ENCODE measurements at places on chromosomes 1 and 21.

DNA sequence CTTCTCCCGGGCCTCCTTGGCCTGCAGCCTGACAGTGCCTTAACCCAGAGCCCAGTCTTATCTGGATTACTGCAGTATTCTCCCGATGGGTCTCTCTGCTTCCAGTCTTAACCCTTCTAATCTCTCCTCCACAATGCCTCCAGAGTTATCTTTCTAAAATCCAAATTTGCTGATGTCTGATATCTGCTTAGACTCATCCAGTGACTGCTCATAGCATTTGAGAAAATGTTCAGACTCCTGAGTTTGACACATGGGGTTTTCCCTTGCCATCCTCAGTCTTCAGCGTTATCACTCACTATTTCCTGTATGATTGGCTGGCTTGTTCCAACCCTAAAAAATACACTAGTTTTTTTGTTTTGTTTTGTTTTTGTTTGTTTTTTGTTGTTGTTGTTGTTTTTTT, 102.0 kb downstream of the FMN2 start:
- H3K27ac ChIP-seq = no peak overlapping the region
- no peak for DNase-seq
- H3K4me3 ChIP-seq = no peak overlapping the region
- H3K36me3 ChIP-seq = no peaks in the 10 kb centered on the region
- no peaks in the 10 kb centered on the region for H3K4me1 ChIP-seq

- no peaks in the 10 kb centered on the region for H3K36me3 ChIP-seq
- no peak overlapping the region for H3K4me3 ChIP-seq
- no peak for DNase-seq
- no peaks in the 10 kb centered on the region for H3K4me1 ChIP-seq
- no peak overlapping the region for H3K27ac ChIP-seq
Observed at GRCh38 chr1:207217778-207218511, 103.5 kb upstream of the CD55 start.

GRCh38 chr1:98119796-98120195, 199.0 kb upstream of the DPYD start:
- no peak for DNase-seq
- H3K36me3 ChIP-seq = no peaks in the 10 kb centered on the region
- no peaks in the 10 kb centered on the region for H3K27me3 ChIP-seq
- no peaks in the 10 kb centered on the region for H3K4me1 ChIP-seq
- no peak overlapping the region for H3K27ac ChIP-seq
- H3K4me3 ChIP-seq = no peak overlapping the region

DNA sequence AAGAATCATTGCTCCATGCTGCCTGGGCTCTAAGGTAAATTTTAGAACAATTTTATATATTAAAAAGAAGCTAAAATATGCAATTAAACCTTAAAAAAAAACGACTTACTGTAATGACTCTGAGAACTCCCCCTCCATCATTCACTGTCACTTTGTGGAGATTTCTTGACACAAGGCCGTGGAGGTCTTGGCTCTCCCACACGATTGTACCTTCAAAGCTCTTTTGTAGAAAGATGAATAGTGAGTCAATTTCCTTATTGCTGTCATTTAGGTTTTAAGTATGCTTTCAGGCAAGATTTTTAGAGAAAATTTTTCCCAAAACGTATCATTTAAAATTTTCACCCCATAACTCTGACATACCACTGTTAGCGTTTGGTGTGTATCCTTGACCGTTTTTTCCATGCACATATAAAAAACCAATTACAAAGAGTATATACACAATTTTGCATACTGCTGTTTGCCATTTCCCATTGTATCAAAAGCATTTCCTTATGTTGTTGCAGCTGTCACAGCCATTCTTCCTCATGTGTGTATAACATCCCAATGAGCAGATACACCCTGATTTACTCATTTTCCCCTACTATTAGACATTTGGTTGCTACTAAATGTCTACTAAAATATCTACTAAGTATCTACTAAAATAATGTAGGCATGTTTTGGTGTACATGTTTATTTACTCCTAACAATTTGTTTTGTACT, 33.4 kb downstream of the B3GALNT2 start:
- H3K36me3 ChIP-seq = no peaks in the 10 kb centered on the region
- H3K27me3 ChIP-seq = no peaks in the 10 kb centered on the region
- H3K4me3 ChIP-seq = no peak overlapping the region
- H3K27ac ChIP-seq = no peak overlapping the region
- no peaks in the 10 kb centered on the region for H3K4me1 ChIP-seq

GRCh38 chr1:170166518-170167180, 20.9 kb downstream of the NTMT2 start:
- no peaks in the 10 kb centered on the region for H3K4me1 ChIP-seq
- H3K27me3 ChIP-seq = no peaks in the 10 kb centered on the region
- no peak overlapping the region for H3K27ac ChIP-seq
- H3K36me3 ChIP-seq = no peaks in the 10 kb centered on the region
- no peak overlapping the region for H3K4me3 ChIP-seq

DNA sequence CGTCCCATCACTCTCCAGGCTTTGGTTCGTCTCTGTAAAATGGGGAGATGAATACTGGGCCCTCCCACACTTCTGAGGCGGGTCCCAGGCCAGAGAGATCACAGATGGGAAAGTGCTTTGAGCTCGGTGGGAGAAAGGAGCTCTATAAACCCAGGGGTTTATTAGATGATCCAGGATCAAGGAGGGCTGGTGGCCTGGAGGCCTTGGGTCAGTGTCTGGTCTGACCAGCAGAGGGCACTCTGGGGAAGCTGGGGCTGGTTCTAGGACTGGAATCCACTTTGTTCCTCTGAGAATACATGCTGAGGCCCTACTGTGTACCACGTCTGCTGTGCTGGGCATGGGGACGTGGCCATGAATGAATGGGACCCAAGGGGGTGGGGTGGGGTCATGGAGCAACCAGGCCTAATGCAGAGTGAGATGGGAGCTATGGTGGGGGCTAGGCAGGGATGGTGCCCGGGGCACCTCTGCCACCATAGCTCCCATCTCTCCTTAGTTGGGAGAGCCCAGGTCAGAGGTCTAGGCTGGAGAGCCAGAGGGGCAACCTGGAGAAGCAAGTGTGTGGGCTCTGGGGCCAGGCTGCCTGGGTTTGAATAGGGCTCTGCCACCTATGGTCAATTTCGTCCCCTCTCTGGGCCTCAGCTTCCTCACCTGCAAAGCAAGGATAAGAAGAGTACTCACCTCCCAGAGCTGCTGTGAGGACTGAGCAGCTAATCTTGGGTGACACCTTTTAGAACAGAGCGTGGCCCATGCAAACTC, 9.0 kb upstream of the FAM131C start:
- H3K36me3 ChIP-seq = no peaks in the 10 kb centered on the region
- DNase-seq = peak; percentile 53
- H3K27me3 ChIP-seq = no peaks in the 10 kb centered on the region
- H3K4me1 ChIP-seq = peaks cover 58% of the 10 kb centered on the region

Data from HepG2 (cell line).